ENCODE measurements at places on chromosomes 11 and 22.
A peak's percentile ranks its signal among the peaks of the same experiment; 100 is the strongest.

- DNase-seq, result no peak
Observed at GRCh38 chr22:33793475-33793874, 126.8 kb downstream of the LARGE1 start.

DNA sequence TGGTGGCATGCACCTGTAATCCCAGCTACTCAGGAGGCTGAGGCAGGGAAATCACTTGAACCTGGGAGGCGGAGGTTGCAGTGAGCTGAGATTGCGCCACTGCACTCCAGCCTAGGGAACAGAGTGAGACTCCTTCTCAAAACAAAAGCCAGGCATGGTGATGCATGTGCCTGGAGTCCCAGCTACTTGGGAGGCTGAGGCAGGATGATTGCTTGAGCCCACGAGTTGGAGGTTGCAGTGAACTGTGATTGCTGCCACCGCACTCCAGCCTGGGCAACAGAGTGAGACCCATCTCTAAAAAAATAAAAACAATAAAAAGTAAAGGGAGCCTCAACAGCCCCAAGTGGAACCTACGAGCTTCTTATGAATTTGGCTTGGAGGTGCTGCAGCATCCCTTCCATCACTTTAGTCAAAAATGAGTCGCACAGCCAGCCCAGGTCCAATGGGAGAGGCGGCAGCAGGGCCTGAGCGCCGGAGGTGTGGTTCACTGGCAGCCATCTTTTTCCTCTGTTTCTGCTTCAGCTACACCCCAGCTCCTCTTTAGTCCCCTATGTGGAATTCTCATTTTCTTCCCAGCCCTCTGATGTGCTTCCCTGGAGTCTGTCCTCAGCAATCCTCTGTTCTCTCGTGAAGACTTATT lies 29.2 kb upstream of the GCAT start:
- DNase-seq, result no peak

DNA sequence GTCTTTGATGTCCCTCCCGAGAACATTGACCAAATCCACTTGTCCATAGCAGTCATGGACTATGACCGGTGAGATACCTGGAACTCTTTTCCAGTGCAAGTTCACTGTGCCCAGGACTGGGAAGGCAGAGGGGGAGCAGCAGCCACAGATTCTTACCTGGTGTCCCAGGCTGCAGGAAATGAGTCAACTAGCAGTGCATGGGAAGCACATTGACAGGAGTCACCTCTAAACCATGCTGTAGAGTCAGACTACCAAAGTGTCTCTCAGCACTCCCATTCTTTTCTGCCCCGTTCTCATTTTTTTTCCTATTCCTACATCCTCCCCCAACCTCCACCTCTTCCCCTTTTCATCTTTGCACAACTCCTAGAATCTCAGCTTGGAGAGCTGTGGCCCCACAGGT lies 67.2 kb upstream of the OLFML1 start:
- no peak for DNase-seq

DNA sequence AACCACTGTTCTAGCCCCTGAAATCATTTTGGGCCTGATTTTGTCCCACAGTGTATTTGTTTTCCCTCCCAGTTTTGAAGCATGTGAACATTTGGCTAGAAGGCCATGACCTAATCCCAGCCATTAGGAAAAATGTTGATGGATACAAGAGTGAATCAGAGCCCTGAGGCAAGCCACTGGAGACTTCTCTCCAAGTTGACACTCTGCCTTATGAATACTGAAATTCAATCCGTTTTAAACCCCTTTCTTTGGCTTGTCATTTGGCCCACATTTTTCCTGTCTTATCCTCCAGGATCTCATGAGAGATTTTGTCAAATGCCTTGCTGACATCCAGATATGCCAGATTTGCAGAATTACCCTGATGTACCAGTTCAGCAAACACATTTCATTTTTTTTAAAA lies 158.8 kb downstream of the FAT3 start:
- no peak for DNase-seq

DNA sequence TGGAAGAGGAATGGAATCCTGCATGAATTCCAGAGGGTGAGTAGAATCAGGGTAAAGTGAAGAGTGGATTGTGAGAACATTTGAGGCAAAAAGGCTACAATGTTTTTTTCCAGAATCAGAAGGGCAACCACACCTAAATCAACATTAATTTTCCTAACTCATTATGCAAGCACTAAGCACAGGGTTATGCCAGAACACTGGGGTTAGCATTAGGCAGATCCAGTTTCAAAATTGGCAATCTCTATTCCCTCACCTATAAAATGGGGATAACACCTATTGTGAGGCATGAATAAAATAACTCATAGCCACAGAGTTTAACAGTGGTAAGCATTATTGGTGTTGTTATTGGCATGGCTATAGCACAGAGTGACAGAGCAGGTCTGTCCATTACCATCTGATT lies 378.6 kb upstream of the FAT3 start:
- DNase-seq, result no peak

GRCh38 chr11:107780775-107781174 lies 68.9 kb upstream of the SLN start:
- no peak for DNase-seq

DNA sequence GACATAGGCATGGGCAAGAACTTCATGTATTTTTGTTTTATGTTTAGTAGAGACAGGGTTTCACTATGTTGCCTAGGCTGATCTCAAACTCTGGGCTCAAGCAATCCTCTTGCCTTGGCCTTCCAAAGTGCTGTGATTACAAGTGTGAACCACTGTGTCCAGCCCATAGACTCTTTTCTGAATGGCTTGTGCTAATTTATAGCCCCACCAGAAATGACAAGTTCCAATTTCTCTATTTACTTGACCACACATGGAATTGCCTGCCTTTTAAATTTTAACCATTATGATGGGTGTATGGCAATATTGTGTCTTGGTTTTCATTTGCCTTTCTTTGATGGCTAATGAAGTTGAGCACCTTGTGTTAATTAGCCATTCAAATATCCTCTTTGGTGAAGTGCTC lies 85.8 kb upstream of the NECTIN1 start:
- no peak for DNase-seq

DNA sequence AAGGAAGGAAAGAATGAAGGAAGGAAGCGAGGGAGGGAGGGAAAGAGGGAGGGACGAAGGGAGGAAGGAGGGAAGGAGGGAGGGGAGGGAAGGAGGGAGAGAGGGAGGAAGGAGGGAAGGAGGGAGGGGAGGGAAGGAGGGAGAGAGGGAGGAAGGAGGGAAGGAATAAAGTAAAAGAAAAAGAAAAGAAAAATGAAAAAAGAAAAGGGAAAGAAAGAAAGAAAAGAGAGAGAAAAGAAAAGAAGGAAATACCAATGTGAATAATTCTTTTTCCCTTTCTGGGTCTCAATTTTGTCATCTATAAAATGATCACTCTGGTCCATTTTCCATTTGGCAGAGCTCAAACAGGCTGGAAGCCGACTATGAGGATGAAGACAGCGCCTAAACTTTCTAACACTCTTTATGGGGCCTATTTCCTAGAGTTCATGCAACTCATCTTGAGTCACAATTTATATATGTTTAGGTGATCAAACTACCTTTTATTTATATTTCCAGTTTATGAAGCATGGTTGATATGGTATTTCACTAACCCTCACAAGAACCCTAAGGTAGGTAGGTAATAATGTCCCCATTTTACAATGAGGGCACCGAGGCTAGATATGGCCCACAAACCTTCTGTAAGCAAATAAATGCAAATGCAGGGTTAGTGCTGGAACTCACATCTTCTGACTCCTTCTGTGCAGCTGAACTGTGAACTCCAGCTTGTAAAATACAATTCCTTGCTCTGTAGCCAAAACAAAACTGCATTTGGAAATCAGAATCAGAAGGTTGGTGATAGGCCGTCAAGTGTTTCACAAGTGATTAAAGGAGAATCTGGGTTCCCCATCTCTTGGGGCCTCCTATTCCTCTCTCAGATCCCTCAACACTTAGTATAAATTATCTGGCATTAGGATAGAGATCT lies 434.3 kb downstream of the ETS1 start:
- no peak for DNase-seq

DNA sequence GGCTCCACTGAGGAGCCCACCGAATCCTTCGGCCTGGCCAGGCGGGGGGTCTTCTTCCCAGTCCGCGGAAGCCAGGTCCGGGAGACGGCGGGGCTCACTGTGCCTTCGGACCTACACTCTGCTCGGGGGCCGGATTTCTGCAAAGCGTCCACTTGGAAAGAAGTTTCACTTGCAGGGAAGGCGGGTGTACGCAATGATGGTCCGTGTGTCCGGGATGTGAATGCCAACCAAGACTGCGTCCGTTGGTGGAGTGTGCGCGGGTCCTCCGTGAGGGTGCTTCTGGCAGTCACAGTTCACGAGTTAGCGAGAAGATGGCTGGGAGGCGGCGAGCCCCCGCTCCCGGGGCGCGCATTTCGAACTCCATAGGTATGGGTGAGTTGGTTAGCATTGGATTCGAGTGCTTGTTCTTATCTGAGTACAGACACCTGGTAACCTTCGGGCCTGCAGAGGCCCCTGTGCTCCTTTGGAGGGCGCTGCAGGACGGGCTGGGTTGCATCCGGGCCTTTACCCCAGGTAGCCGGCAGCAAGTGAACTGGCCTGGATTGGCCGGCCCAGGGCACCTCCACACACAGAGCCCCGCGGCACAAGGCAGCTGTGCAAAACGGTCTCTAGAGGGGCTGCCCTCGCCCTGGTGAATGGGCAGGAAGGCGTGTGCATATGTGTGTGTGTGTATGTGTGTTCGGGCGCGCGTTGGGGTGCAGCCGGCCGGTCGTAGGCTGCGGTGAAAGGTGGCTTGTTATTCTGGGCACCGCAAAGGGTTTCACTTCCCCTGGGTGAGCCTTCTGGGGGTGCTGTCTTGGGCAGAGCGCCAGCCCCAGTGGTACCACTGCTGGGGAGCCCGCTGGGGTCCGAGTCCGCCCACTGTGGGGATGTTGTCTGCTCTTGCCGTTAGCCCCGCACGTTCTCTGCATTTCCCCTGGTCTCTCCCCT lies 13.3 kb upstream of the CYP2R1 start:
- peak; percentile 46 for DNase-seq

GRCh38 chr11:117231842-117232091 lies at the start of gene PCSK7:
Gene PCSK7 (minus strand): TSS chr11:117232073. CDS start chr11:117229844, 2,229 bp downstream.
- DNase-seq, result no peak

DNA sequence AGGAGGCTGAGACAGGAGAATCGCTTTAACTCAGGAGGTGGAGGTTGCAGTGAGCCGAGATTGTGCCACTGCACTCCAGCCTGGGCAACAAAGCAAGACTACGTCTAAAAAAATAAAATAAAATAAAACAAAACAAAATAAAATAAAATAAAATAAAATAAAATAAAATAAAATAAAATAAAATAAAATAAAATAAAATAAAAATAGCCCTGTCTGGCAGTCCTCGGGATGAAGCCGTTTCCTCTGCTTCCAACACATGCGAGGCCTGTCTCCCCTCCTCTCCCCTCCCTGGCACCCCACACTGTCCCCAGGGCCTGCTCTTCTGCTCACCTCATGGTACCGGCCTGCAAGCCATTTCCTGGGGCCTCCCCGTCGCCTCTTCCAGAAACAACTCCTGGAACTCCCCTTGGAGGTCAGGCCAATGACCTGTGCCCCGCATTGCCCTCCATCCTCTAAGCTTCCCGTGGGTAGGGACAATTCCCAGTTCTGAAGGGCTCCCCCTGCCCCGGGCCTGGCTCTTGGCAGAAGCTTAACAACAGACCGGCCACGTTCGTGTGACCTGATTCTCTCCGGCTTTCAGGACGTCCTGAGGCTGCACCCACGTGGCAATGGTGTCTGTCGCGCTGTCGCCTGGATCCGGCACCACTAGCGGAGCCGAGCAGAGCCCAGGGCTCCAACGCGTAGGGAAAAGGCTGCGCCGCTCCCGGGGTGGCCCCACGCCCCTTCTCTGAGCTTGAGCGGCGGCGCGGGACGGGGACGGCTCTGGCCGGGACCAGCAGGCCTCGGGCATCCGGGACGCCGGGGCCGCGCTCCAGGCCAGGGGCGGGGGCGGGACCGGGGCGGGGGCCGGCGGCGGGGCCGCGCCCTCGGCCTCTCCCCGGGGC lies 456 bp upstream of the PARVB start:
- DNase-seq, result peak; percentile 32

DNA sequence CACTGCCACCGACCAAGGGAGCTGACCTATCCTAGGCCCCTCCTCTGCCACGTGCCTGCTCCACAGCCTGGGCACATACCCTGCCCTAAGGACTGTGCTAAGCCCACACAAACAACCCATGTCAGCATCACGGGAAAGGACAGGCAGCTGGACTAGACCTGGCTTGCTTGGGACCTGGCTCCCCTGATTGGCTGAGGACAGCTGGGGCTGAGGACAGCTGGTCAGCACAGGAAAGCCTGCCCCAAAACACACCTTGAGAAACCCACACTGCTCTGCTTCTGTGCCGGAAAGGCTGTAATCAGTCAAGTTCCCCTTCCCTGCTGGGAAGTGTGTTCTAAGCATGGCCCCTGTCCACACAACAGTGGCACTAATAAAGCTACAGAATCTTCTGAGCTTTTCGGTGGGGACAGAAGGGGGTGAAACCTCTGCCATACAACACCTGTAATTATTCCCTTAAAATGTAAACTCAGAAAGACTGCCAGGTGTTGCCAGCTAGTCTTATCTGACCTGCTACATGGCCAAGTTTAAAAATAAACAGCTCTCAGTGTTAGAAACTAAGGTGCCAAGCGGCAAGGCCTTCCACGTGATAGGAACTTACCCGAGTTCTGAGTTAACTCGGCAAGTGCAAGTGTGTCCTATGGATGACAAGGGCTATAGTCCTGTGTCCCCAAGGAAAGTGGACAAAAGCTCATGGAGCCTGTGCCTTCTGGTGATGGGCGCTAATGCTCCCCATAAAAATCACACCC lies 35.7 kb upstream of the ARFGAP3 start:
- no peak for DNase-seq

GRCh38 chr11:104843150-104843836 lies 55.0 kb downstream of the CASP12 start:
- DNase-seq, result no peak

DNA sequence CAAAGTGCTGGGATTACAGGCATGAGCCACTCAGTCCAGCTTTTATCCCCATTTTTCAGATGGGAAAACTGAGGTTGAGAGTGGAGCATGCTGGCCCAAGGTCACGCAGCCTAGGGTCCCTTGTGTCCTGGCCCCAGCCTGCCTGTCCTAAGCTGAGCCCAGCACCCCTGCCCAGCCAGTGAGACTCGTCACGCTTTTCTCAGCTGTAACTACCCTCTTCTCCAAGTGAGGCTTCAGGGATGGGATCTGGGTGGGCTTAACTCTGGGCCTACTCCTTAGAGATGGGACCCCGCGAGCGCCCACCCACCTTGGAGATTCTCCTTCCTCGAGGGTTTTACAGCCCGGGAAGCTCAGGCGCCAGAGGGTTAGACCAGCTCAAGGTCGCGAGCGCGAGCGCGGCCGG lies 390 bp upstream of the TMEM151A start:
- DNase-seq, result no peak

DNA sequence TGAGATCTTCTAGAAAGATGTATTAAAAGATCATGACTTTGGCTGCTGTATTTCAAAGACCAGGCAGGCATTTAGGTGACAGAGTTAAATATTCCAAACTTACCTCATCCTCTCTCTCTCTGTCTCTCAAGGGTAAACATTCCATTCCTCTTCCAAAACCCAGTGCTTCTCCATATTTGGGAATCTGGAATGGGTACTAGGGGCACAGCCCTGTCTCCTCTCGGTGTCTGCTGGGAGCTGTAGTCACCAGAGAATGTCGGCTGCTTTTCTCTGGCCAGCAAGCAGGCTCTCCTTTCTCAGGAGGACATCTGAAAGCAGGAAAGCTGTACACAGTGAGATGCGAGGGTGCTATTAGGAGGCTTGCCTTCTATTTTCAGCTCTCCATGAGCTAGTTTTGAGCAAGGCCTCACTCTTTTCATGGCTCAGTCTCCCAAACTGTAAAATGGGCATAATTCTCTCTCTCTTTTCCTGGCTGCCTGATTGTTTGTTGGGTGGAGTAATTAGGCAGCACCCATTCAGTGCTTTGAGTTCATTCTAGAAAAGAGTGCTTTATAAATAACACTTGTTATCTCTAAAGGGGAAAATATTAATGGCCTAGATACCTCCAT lies 9.3 kb upstream of the PEX26 start:
- DNase-seq, result no peak
